ENCODE measurements at places on chromosomes 1 and 21.

DNA sequence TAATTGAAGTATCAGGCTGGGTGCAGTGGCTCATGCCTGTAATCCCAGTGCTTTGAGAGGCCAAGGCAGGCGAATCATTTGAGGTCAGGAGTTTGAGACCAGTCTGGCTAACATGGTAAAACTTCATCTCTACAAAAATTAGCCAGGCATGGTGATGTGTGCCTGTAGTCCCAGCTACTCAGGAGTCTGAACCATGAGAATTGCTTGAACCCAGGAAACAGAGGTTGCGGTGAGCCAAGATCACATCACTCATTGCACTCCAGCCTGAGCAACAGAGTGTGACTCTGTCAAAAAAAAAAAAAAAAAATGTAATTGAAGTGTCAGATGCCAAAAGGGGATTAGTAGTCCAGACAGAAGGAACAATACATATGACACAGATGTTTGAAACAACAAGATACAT is 56.7 kb downstream of the SLC44A5 start:
- DNase-seq, result no peak

DNA sequence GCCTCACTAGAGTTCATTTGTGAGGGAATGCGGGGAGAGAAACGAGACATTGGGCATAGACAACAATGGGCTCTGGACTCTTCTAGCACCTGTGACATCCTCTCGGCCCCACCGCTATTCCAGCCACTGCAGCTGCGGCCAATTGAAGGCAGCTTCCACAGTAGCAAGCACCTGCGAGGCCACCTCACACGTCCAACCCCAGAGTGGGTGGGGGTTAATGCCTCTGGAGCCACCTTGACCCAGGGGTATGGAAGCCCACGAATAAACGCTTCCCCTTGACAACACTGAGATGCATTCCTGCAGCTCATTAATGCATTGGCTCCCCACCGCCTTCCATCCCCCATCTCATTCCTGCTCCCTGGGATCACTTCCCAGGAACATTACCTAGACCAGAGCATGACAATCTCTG is 104.4 kb downstream of the GLIS1 start:
- DNase-seq, result no peak

DNA sequence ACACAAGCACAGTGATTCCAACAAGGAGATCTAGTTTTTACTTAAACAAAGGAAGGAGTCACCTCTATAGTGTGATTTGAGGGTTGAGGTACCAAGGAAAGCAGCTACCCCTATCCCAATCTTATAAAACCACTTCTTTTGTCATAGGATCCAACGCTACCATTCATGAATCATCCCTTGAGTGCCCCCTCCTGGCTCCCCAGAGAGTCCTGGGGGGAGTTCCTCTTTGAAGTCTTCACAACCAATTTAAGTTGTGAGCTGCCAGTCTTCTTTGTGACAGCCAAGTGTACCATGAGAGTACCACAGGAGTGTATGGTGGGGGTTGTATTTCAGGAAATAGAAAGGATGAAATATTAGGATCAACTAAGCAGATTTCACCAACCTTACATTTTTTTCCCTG is 39.1 kb upstream of the NHLH2 start:
- DNase-seq, result no peak

DNA sequence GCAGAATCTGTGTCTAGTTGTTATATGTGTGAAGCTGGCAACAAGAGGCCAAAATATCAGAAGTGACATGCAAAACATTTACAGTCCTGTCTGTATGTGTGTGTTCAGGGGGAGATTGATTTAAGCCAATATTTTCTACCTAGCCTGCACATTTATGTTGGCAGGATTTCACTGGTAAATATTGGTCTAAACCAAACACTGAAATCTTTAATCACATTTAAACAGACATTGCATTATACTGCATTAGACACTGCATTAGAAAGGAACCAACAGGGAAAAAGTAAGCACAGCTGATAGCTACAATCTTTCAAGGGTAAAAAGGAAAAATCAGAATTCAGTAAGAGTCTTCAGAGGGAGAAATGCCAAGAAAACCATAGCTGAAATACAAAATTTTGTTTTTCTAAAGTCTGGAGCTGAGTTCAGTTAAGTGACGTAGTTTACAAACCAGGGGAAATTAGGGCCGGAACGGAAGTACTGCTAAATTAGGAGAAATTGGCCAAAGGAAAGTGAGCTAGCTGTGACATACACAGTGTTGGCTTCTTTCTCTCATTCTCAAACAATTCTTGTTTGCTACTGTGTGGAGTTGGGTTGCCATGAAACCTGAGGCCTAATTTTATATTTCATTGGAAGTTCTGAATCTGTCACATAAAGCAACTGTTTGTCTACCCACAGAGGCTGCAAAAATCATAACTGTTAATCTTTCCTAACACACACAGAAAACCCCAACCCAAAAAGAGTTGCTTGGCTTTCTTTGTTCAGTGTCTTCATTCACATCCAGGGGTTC is 217.3 kb upstream of the SGIP1 start:
- DNase-seq, result no peak

GRCh38 chr1:78980511-78980910 is 26.0 kb downstream of the ADGRL4 start:
- no peak for DNase-seq

DNA sequence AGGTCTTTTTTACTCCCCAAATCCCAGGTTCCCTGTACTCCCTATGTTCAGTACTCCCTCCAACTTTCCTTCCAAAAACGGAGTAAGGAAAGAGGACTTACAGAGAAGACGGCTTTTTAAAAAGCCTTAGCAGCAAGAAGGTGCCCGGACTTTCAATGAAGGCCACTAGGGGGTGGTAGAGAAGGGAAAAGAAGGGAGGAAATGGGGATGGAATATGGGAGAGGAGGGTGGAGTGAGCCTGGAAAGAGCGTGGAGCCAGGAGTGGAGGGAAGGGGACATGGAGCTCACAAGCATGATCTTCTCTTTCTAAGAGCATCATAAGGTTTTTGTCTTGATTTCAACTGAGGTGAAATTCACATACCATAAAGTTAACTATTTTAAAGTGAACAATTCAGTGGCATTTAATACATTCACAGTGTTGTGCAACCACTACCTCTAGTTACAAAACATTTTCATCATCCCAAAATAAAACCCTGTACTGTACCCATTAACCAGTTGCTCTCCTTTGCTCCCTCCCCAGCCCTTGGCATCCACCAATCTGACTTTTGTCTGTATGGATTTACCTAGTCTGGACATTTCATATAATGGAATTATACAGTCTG is 129.9 kb downstream of the ZNF281 start:
- DNase-seq, result peak; percentile 51
